ENCODE measurements at places on chromosomes 11 and 22.
A peak's percentile ranks its signal among the peaks of the same experiment; 100 is the strongest.

DNA sequence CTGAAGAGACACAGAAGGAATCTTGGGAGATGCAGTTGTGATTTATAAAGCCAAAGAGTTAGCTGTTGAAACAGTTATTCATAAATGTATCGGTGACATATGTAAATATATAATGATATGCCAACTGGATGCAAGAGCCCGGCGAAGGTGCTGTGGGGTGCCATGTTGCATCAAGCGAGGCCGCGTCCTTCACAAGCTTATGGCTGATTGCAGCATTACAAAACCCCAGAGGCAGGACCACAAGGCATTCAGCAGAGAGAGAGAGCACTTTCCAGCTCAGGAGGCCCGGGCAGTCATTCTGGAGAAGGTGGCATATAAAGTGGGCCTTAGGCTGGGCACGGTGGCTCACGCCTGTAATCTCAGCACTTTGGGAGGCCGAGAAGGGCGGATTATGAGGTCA is 65.6 kb downstream of the LARGE1 start:
- no peak for DNase-seq

- DNase-seq: no peak
Observed at GRCh38 chr11:7449841-7450214, 35.5 kb upstream of the OLFML1 start.

GRCh38 chr22:33648478-33648877 is 271.8 kb downstream of the LARGE1 start:
- DNase-seq: no peak

DNA sequence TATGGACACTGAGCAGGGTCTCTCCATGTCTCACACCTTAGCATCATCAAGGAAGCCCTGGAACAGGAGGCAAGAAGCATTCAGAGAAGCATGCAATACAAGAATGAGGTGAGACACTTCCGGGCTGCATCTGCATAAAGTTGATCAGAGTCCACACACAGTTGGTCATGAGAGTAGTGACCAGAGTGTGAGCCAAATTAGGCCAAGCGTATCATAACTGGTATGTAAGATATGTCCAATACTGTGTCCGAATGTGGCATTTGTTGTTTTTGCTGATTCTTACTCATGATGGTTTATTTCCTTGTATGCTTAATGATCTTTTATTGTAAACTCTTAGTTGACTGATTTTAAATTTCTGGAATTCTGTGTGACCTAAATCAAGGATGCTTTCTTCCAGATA is 315.7 kb downstream of the INSC start:
- no peak for DNase-seq

- no peak for DNase-seq
Observed at GRCh38 chr22:23112472-23113012, 29.2 kb downstream of the RSPH14 start.

- DNase-seq: no peak
Observed at GRCh38 chr11:11396301-11397035, 43.4 kb upstream of the CSNK2A3 start.

DNA sequence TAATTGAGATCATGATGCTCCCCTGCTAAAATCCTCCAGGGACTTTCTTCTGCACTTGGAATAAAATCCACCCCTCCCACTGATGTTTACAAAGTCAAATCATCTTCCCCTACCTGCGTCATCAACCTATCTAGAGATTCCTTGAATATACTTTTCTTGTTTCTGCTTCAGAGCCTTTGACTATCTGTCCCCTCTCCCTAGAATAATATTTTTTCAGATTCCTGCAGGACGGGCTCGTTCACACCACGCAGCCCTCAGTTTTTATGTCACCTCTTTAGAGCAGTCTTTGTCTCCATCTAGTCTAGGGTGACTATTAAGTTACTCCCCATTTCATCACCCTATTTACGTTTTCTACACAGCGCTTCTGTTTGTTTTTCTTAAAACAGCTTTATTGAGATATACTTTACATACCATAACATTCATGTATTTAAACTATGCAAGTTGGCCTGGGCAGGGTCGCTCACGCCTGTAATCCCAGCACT is 94.8 kb upstream of the SESN3 start:
- no peak for DNase-seq

DNA sequence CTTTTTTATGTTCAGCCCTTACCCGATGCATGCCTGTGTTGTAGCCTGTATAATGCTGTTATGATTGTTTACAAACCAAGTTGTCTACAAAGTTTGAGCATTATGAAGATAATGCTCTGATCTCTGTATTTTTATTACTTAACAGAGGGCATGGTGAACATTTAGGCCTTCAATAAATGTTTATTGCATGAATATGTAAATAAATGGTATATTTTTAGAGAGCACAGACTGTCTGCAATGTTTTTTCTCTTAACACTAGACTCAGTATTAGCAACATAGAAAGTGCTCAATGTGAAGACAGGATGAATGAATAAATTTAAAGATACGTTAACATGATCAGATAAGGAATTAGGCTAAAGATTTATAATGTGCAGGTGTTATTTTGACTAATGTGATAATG is 130.9 kb downstream of the UVRAG start:
- DNase-seq: no peak

DNA sequence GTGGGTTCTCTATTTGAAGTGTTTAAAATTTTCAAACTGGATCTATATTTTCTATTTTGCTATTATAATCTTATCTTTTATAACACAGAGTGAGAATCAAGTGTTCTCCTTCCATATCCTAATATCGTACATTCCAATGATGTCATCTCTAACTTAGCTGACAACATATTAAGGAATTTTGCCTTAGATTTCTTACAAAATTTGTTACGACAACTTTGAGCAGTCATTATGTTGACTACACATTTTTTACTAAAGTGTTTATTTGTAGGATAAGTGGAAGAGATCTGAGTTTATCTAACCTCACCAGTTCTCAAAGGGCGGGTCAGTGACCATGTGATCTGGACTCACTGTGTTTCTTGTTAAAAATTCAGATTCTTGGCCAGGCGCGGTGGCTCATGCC is 12.7 kb downstream of the BTG4 start:
- no peak for DNase-seq

- no peak for DNase-seq
Observed at GRCh38 chr22:23122992-23123803, 18.6 kb downstream of the RSPH14 start.

DNA sequence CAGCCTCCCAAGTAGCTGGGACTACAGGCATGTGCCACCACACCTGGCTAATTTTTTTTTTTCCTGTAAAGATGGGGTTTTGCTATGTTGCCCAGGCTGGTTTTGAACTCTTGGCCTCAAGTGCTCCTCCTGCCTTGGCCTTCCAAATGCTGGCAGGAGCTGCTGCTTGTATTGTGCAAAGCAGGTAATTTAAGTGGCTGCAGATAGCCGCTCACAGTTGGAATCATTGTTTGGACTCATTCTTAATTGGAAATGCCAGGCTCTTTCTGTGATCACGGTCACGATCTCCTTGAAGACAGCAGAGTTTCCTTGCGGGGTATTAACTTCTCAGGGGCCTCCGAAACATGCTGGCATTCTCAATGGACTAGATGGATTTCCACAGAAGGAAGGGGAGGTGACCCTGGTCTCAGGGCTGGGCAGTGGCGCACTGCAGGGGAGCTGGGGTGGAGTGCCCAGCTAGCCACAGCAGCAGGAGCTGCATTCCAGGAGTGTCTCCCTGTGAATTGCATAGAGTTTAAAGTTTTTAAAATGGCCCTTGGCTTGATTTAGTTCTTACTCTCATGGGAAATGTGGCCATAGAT is 136.1 kb downstream of the MORC2 start:
- no peak for DNase-seq

DNA sequence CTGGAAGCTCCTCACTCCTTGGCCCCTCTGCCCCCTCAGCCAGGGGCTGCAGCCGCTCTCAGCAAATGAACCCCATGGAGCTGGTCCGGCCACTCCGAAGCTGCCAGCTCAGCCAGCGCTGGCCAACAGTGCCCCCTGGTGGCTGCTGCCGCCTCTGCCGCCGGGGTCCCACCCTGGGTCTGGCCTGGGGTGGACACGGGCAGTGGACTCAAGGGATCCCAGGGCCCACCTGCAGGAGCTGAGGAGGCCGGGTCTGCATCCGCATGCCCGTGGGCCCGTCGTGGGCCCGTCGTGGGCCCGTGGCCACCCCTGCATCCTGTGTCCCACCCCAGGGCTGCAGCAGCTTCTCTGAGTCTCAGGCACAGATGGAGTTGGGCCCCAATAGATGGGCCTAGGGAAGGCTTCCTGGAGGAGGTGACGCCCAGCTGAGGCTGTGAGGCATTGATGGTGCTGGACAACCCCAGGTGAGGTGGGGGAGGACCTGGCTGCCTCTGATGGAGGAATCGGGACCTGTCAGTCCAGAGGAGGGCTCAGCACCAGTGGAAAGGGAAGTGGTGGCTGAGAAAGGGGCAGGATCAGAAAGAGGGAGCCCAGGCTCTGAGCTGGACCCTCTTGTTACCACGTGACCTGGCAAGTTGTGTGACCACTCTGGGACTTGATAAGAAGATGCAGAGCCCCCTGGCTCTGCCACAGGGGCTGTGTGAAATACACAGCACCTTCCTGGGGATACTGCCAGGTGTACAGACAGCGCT is 522.3 kb downstream of the BRD1 start:
- DNase-seq: peak; percentile 39

GRCh38 chr11:129375751-129376657 is at the start of gene BARX2:
TSS of gene BARX2 (plus strand) at chr11:129375848. CDS start at chr11:129376036, 188 bp downstream.
- DNase-seq: peak; percentile 4

- DNase-seq: no peak
Observed at GRCh38 chr11:47257517-47258316, at the start of gene NR1H3. TSS of gene NR1H3 (plus strand) at chr11:47257996. CDS start at chr11:47259217, 1,221 bp downstream.

DNA sequence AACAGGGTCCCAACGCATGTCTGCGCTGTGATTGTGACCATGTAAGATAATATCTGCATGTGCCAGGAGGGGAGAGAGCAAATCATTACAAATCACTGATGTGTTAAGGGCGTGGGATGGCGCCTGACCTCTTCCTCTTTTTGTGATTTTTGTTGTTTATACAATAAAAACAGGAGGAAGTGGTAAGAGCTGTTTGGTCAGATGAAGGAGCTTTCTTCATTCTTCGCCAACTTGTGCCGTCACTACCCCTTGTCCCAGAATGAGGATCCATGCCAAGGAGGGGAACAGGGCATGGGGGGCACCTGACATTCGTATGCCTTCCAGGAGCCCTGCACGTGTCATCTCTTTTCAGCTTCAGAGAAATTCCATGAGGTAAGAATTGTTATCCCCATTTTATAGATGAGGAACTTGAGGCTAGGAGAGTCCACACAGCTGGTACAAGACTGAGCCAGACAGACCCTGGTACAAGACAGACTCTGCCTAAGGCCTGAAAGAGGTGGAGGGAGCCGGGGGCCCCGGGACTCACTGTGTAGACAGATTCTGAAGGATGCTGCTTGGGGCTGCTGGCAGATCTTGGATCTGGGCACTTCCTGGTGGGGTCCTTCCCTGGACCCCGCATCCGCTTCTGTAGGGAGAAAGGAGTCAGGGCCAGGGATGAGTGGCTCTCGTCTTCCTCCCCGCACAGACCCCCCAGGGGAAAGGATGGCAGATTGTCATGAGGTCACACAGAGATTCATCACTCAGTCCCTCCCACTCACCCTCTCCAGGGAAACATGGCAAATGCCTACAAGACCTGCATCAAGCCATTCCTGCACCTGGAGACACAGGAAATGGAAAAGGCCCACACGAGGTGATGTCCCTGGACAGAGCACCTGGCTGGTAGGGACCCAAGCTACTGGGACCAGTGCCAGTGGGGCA is 34.6 kb downstream of the NFAM1 start:
- peak; percentile 22 for DNase-seq

GRCh38 chr11:126510621-126511370 is 155.3 kb downstream of the ST3GAL4 start:
- no peak for DNase-seq

GRCh38 chr22:42929838-42930155 is 72.7 kb upstream of the ARFGAP3 start:
- no peak for DNase-seq

DNA sequence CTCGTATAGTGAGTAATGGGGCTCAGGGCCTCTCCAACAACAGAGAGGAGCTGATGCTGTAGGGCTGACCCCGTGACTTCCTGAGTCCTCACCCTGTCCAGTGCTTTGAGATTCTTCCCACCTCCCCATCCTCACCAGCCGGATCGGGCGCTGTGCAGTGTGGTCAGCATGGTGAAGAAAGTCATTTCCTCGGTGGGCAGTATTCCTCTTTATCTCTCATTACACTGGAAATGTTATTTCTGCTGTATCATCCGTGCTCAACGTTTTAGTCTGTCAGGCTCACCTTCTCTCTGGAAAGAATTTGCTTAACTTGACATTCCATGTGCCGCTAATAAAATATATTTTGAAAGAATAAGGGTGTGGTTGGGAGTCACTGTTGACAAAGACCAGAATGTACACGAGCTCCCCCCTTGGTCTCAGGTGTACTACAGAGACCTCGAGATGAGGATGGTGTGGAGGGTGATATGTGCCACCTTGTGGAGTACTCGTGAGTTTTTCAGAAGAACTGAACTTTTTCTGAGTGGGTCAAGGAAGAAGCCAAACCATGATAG is 25.7 kb upstream of the SCGB1A1 start:
- peak; percentile 56 for DNase-seq

DNA sequence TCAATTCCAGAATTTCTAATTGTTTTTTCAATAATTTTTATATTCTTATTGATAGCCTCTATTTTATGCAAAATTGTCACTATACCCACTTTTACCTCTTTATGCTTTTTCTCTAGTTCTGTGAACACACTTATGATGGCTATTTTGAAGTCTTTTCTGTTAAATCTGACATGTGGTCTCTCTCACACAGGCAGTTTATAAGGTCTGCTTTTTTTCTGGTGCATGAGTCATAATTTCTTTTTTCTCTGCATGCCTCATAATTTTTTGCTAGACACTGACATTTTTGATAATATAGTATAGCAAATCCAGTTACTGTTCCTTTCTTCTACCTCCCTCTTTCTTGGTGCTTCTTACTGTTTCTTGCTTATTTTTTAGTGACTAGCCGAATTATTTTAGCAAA is 36.0 kb downstream of the ZBTB44 start:
- DNase-seq: no peak

- DNase-seq: no peak
Observed at GRCh38 chr11:46050003-46050461, 71.2 kb downstream of the PHF21A start.

- DNase-seq: no peak
Observed at GRCh38 chr22:44196241-44196640, 15.5 kb downstream of the PARVG start.

DNA sequence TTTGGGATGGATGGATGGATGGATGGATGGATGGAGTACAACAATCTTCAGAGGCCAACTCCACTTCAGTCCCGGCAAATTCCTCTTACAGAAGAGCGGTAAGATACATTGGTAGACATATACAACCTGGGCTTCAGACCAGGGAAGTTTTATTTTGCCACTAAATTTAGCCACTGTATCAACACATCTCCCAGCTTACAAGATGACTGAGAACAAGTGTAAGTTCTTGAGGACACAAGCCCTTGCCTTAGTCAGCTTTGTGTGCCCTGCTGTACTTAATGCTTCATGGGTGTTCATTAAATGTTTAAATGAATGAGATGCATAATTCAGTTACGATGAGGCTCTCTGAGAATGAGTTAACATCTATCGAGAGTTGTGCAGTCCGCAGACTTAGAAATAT is 127.7 kb downstream of the COMMD9 start:
- no peak for DNase-seq

GRCh38 chr22:36077271-36077670 is 48.6 kb upstream of the RBFOX2 start:
- no peak for DNase-seq
